ENCODE measurements at places on chromosomes 7 and 10.
A peak's percentile ranks its signal among the peaks of the same experiment; 100 is the strongest.

DNA sequence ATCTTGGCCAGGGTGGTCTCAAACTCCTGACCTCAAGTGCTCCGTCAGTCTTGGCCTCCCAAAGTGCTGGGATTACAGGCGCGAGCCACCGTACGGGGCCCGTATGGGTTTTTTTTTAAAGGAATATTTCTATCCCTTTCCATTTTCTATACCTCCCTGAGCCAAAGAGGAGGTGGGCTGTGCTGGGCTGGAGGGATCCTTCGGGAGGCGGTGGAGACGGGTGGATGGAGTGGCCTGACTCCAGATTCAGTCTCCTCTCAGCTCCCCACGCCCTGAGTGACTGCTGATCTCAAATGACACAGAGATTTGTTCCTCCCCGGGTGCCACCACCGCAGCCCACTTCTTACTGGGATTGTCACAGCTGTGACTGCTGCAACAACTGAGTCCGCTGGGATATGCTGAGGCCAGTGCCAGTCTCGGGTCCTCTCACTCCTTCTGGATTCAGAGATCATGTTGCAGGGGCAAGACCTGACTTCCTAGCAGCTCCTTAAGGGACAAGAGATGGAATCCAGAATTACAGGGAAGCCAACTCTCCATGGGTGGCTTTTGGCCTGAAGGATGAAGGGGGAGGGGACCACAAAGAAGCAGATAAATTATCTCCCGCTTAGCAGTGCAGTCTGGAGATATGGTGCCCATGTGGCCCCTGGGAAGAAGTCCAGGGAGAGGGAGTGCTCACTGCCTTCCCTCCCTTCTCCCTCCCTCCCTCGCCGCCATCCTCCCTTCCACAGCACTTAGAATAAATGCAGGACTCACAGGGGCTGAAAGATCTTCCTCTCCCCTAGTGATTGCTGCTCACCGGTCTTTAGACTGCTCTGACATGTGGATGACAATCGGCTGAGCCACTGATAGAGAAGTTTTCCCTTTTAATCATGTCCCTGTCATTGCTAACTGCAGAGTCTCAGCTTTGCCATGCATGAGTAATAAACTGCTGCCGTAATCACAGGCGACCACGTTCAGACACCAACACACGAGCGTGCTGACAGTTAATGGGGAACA, 14.3 kb downstream of the GALNT17 start:
- DNase-seq = no peak

DNA sequence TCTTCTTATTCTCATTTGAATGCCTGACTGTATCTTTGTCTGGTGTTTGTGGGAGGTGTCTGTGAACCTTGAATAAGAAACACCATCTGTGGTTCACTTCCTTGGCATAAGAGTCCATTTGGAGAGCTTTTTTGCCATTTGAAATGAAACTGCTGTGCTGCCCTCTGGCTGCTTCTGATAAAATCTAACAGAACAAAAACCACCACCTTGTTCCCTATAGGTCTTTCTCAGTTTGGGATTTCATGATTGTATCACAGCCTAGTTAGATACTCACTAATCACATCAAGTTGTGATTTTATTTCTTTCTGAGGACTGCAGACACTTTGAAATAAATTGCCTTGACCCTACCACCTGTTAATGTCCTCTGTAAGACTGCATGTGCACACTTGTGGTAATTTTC, 102.7 kb upstream of the FAM13C start:
- DNase-seq = peak; percentile 30

DNA sequence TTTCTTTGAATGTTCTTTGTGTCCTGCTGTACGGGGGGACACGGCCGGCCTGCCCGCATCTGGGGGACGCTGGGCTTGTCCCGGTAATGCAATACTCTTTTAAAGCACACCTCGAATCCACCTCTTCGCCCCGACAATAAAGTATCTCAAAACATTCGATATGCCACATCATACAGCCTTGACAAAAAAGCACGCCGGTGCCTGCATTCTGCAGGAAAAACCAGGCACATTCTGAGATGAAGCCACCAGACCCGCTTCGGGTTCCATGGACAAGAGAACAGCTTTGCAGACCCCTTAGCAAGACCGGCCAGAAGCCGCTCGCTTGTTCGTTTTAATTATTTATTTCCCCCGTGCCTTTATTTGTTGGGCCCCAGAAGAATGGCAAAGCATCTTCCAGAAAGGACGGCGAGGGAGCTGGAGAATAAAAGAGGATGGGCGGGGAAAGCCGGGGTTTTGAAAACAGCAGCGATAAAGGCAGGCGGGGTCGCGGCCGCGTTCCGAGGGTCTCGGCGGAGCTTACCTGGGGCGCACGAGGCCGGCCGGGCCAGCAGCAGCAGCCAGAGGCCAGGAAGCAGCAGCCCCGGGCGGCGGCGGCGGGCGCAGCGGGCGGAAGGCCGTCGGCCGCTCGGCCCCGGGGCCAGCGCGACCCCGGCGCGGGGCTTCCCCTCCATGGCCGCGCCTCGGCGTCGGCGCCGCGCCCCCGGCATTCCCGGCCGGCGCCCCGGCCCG, 462 bp downstream of the KIAA1549 start:
- DNase-seq = no peak

DNA sequence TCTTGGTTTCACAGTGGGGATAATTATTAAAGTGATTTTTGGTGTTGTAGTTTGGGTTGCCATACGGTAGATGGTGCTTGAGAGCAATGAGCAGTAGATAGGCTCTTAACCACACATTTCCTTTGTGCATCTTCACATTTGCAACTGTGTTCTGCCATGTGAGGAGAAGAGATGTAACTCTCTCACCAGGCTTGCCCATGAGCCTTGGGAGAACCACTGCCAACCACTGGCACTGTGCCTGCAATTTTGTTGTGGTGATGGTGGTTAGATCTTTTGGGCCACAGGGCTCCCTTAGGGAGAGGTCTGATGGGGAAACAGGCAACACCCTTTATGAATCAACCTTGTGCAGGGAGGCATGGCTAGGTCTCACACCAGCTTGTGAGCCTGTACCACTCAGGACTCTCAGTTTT, 204.3 kb downstream of the CCDC7 start:
- no peak for DNase-seq

DNA sequence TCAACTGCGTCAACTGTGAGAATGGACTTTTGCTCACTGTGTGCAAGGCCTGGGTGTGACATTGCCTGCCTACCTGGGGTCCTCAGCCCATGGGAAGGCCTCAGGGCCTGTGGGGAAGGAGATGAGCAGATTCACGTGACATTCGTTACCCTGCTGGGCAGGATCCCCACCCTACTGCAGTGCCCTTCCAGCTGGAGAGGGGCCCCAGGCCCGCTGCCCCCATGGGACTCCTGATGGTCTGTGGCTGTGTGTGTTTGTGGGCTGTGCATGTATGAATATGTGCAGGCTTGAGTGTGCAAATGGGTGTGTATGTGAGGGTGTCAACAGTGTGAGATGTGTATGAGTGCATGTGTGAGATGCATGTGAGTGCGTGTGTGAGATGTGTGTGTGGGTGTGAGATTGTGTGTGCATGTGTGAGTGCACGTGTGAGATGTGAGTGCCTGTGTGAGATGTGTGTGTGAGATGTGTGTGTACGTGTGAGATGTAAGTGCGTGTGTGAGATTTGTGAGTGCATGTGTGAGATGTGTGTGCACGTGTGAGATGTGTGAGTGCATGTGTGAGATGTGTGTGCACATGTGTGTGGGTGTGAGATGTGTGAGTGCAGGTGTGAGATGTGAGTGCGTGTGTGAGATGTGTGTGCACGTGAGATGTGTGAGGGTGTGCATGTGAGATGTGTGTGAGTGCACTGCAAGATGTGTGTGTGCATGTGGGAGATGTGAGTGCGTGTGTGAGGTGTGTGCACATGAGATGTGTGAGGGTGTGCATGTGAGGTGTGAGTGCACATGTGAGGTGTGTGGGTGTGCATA, 29.7 kb downstream of the PPIF start:
- DNase-seq = no peak

DNA sequence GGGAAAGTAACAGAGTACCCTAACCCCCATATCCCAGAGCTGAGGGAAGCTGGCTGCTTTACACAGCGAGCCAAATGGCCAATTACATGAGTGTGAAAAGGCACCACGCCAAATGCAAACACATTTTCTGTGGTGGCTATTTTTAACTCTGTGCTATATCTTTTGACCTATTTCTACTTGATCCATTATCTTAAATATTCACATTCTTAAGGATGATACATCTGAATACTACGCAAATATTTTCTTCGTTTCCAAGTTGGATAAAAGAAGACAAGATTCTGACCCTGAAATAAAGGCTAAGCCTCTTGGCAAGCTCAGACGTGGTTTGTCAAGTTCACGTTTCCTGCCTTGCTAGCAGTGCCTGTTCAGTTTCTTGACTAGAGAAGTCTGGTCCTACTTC, 146.7 kb upstream of the TMEM196 start:
- no peak for DNase-seq

GRCh38 chr10:124041675-124042445, 51.5 kb downstream of the CHST15 start:
- DNase-seq = peak; percentile 90

DNA sequence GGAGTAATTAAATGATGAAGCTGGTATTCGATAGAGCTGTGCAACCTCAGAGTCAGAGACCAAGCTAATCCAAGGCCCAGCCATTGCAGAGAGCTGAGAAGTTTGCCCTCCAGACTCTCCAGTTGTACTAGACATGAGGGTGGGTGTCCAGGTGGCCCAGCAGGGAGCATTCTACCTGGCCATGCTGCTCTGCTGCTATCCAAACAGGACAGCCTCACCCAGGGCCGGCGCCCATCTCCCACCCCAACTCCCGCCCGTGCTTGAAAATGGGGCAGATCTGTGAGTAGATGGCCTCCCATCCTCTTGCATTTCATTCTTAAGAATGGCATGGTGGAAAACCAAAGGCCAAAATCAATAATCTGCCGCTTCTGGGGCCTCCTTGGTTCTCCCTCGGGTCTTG, 124.2 kb downstream of the TCERG1L start:
- DNase-seq = no peak

All from osteoblast (primary cell).